Stimulated activated CD4-positive, alpha-beta T cell treated with anti-CD3 and anti-CD28 coated beads, Interleukin-1b, Interleukin-23, amount 100 ng/mL, for 1 hour (primary cell): ENCODE measurements at places on chromosomes 6 and 20.

- DNase-seq: no peak
Measured at GRCh38 chr20:8254911-8255582, 123.0 kb downstream of the PLCB1 start.

DNA sequence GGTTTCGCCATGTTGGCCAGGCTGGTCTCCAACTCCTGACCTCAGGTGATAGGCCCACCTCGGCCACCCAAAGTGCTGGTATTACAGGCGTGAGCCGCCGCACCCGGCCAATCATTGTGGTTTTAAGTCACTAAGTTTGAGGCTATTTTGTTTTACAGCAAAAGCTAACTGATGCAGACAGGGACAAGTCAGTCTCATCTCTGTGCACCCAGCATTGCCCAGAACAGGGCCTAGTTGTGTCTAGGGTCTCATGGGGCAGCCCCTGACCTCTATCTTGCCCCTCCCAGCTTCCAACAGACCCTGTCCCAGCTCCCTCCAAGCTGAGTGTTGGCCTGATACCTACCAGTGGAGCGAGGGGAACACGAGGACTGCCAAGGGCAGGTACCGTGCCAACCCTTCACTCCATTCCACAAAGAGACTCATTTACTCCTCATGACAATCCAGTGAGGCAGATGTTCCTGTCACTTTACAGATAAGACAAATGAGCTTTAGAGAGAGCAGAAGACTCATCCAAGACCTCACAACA lies 8.9 kb upstream of the RBCK1 start:
- no peak for DNase-seq

GRCh38 chr6:121393731-121394505 lies 41.5 kb upstream of the GJA1 start:
- no peak for DNase-seq

GRCh38 chr20:43842126-43843020 lies 72.3 kb upstream of the TOX2 start:
- no peak for DNase-seq

DNA sequence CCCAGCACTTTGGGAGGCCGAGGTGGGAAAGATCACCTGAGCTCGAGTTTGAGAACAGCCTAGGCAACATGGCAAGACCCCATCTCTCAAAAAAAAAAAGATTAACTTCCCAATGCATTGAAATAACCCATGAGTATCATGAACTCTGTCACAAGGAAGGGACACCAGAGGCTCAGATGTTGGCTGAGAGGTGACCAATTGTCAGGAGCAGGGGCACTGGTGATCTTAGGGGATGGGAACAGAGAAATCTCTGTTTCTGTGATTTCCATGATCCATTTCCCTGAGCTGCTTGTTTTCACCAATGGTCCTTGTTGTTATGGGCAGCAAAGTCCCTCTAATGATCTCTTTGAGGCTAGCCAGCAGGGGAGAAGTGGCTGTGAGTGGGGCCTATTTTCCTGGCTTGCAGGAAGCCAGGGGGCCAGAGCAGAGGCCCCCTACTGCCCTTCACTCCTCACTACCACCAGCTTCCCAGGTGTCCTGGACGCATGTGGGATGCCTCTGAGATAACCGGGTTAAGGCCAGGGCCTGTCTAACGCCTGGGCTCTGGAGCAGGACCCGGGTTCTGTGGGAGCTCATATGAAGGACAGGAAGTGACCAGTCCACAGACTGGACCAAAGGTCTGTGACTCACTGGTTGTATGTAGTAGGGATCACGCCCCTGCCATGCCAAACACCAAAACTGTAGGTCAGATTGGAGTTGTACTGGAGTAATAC lies 54.4 kb downstream of the PCNA start:
- DNase-seq: no peak

- DNase-seq: no peak
Measured at GRCh38 chr6:161162722-161163121, 111.1 kb downstream of the AGPAT4 start.

DNA sequence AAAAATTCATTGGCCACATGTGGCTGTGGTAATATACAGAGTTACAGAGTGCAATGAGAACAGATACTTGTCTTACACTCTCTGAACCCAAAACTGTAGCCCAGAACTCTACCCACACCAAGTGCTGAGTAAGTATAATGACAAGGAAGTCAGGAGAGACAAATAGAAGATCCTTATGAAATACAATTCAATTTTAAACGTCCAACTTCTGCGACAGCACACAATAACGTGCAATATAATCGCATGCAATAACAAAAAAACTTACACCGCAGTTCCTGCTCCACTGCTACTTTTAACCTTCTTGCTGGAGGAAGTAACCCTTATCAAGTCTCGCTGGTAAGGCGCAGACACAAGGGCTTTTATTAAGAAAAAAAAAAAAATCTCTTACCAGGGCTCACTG lies 881 bp downstream of the SFT2D1 start:
- DNase-seq: no peak

DNA sequence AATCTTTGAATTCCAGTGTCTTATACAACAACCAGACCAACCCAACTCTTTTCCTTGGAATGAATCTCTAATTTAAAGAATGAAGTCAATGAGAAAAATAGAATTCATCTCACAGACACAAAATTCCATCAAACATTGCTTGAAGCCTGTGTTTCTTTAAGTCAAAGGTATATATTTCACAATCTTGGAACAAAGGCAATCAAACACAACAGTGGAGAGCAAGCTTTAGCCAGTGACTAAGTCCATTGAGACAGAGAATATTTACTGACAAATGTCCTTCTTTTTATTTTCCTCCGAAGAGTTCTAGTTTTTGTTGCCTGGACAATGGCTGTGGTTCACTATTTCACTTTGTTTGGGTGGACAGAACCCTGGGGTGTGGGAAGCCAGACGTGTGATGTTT lies 35.8 kb downstream of the MEP1A start:
- no peak for DNase-seq

- DNase-seq: no peak
Measured at GRCh38 chr6:439641-440167, 48.2 kb downstream of the IRF4 start.

DNA sequence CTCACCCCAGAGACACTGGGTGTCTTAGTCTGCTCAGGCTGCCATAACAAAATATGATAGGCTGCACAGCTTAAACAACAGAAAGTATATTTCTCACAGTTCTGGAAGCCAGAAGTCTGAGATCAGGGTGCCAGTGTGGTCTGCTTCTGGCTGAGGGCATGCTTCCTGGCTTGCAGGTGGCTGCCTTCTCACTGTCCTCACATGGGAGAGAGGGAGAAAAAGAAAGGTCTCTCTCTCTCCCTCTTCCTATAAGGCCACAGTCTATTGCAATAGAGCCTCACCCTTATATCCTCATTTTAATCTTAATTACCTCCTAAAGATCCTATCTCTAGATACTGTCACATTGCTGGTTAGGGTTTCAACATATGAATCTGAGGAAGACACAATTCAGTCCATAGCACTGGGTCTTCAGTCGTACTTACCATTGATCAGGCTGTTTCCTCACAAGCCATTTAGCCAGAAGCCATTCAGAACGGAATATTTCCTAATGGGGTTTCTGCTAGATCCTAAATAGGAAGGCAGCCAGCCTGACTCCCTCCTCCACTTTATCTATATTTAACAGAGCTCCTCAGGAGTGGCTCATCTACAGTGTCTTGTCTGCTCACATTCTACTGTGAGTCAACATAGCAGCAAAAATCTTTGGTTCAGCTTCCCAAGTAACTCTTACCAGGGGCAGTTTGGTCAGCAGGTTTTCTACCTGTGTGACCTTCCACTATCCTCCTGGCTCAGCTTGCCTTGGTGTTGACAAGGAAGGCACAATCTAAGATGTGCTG lies 42.2 kb downstream of the CD164 start:
- no peak for DNase-seq

- DNase-seq: no peak
Measured at GRCh38 chr6:167769408-167770190, 57.1 kb upstream of the AFDN start.

DNA sequence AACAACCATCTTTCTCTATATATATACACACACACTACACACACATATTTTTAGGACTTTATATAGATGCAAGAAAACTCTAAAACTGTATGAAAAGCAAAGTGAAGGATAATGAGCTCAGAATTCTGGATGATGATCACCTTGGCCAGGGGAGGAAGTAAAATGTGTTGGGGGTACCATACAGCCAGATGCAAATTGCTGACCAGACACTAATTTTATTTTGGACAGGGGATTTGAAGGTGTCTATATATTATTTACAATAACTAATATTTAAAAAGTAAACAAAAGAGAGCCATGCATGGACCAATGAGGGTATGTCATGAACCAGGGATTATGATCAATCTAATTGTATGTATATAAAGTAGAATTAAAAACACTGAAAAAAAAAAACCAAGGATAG lies 19.8 kb upstream of the TBC1D22B start:
- DNase-seq: no peak

- DNase-seq: no peak
Measured at GRCh38 chr6:6900569-6901204, 207.1 kb upstream of the RREB1 start.

- no peak for DNase-seq
Measured at GRCh38 chr20:46215913-46216707, 92.2 kb downstream of the CDH22 start.

DNA sequence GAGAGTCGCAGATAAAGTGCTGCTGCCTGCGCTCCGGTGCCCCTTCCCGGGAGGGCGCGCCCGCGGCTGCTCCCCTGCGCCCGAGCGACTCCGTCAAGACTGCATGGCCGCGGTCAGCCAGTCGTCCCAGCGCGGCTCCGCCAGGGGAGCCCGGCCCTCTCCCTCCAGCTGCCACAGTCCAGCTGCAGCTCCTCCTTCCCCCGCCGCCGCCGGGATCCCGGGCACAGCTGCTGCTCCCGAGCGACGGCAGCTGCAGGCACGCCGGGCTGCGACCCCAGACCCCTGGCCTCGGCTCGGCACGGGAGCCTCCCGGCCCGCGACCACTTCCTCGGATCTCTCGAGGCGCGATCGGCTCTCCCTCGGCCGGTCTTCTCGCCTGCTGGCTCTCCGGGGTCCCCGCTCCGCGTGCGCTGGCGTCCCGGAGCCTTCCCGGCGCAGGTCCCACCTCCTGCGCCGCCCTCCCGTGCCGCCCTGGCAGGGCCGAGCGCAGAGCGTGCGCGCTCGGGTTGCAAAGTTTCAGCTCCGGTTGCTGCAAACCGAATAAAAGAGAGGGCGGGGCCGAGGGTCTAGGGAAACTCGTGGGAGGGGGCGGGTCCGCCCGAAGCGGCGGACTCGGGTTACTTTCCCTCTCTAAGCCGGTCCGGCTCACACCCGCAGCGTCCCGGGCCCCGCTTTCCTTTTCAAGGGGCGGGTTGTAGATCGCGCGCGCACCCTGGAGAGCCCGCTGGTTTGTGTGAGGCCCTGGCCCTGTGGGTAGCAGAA lies at the start of gene CNKSR3:
Gene CNKSR3, minus strand, starts transcription at position 542 of the 762 bp plus-strand sequence. CDS start 571 bp downstream, outside the sequence.
- DNase-seq: peak; percentile 1

DNA sequence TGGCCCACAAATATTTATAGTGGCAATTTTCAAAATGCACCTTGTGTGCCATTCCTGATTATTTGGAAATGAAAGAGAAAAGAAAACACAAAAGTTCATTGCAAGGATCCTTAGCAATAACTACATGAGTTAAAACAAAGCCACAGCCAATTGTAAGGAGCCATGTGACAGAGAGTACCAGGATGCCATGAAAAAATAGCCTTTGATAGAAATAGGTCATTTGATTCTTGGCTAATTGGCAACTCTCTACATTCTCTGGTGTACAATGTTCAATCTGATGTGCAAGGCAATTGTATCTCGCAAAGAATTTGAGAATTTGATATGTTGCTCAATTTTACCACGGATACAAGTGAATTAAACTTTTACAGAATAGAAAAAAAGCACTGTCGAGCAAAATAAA lies 9.6 kb downstream of the HLA-A start:
- DNase-seq: no peak

DNA sequence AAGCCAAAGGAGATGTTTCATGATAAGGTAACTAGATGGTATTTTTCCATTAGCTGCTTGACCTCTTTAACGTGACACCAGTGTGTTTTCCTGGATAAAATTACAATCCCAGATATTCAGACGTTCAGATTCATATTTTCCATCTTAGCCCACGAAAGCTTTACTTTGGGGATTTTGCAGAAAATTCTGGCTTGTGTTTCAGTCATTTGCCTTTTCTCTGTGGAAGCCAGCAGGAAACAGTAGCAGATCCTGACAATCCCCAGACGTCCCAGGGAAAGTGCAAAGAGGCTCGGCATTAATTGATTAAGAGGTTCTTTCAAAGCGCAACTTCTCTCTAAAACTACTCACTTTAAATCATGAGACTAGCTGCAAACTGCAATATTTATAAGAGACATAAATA lies 243.6 kb downstream of the UST start:
- DNase-seq: no peak

DNA sequence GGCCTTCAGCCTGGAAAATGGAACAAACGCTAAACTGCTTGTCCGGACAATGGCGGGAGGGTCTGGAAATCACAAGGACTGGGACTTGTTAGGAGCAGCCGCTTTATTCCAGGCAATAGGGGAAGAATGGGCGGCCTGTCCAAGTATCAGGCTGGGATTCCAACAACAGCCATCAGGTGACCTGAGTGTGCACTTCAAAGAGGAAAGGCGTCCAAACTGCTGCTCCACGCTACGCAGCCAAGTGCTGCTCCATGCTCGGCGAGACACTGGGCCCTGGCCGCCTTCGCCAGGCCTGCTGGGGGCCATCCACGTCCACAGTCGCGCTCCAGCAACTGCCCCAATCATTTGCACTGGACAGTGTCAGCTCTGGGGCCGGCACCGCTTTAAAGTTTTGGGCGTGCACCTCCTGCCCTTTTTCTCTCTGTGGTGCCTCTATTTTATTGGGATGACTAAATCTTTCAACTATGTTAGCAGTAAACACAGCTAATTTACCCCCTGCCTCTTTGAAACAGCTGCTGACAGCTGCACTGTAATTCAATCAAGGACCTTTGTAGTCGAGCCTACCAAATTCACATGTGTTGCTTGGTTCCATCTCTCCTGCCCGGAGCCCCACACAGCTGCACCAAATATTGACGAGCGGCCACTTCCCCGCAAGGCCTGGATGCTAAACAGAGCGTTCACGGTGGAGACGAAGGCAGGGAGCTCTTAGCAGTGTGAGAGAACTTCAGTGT lies 98.3 kb downstream of the BMP7 start:
- DNase-seq: no peak

DNA sequence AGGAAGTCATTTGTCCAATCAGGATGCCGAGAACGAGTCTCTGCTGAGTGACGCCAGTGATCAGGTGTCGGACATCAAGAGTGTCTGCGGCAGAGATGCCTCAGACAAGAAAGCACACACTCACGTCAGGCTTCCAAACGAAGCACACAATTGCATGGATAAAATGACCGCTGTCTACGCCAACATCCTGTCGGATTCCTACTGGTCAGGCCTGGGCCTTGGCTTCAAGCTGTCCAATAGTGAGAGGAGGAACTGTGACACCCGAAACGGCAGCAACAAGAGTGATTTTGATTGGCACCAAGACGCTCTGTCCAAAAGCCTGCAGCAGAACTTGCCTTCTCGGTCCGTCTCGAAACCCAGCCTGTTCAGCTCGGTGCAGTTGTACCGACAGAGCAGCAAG lies 281.5 kb downstream of the TSHZ2 start:
- no peak for DNase-seq

GRCh38 chr6:168468045-168468444 lies 27.1 kb downstream of the SMOC2 start:
- no peak for DNase-seq
